Left kidney (tissue), 8 donors: ENCODE measurements at places on chromosomes 4 and X. TPM values are rescaled to one million over a fixed set of nuclear protein-coding genes. Genes with fewer than 3 reads are reported as not detected.

BRS3 gene
- 0.12 TPM for polyA plus RNA-seq

DNA sequence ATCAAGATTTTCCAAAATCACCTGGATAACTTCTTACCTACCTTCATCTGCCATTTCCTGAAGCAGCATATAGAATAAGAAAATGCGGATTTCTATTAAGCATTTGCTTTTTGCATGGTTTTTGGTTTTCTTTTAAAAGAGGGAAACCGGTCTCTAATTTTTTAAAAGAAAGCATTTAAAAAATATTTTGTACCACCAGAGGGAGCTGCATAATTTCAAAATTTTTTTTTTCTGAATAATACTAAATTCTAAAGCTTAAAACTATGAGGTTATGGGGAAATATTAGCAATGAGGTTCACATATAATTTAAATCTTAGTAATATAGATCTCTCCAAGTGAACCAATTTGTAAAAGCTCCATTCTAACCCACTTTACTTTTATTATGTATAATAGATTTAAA lies 137.7 kb upstream of the TENT5D start:
- DNase-seq: no peak

DNA sequence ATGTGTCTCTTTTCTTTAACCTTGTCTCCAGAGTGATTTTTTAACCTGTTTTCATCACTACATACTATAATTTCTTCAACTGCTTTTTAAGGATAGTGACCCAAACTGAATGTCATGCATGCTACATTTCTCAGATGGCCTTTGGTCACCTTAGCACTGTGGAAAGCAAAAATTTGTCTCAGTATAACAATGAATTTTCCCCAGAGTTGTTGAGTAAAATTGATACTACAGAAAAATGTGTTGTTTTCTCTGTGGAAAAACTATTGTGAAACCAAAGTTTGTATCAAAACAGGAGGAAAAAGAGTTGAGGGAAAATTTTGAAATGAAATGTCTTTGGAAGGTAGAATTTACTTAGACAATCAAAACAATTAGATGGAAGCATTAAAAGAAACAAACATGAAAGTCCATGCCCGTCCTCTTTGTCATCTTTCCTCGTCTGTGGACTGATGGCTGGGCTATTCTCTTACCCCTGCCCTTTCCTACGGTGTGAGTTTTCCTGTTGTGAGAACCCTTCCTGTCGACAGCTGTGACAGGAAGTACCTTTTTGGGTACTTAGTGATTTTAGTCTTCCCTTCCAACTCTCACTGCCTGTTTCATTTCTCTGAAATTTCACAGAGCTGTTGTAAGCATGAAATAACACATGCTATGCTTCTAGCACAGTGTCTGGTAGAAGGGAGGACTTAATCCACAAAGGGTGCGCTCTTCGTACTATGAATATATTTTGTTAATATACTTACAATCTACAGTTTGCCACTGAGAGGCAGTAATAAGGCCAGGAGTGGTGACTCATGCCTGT lies 50.8 kb downstream of the LRP2BP start:
- DNase-seq: no peak

GRCh38 chrX:21438792-21439191 lies 64.6 kb downstream of the CNKSR2 start:
- DNase-seq: no peak

AVPR2 gene
- 2.0 TPM for polyA plus RNA-seq

MOB1B gene
- polyA plus RNA-seq: 51.6 TPM

- DNase-seq: no peak
Observed at GRCh38 chr4:109065006-109065405, 237.5 kb downstream of the COL25A1 start.

GRCh38 chr4:31052519-31052918 lies 332.4 kb downstream of the PCDH7 start:
- DNase-seq: no peak
